ENCODE measurements at places on chromosomes 11 and 22.

- DNase-seq = no peak
Observed at GRCh38 chr11:64655941-64656601, 65.1 kb downstream of the SLC22A12 start.

- no peak for DNase-seq
Observed at GRCh38 chr22:20231514-20232236, 36.4 kb downstream of the RTN4R start.

- no peak for DNase-seq
Observed at GRCh38 chr11:44823868-44824267, 97.1 kb downstream of the TSPAN18 start.

DNA sequence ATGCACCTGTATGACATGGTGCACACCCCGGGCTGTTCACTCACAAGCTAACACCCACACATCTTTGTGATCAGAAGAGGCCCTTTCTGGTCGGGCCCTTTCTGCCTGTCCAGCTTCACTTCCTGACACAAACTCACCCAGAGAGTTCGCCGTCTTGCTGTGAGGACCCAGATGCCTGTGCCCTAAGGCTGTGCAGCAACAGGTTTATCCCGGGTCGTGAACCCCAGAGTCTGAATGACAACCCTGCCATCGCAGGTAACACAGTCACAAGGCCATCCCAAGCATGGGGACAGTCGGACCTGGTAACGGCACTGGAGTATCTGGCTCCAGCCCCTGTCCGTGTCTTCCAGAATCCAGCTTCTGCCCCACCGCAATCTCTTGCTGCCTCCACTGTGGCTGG, 235.1 kb downstream of the BUD13 start:
- DNase-seq = no peak

- no peak for DNase-seq
Observed at GRCh38 chr22:28710576-28711191, 30.9 kb downstream of the CHEK2 start.

- no peak for DNase-seq
Observed at GRCh38 chr22:37068859-37069258, 17.3 kb downstream of the KCTD17 start.

- no peak for DNase-seq
Observed at GRCh38 chr22:28369854-28370253, 309.8 kb downstream of the TTC28 start.

DNA sequence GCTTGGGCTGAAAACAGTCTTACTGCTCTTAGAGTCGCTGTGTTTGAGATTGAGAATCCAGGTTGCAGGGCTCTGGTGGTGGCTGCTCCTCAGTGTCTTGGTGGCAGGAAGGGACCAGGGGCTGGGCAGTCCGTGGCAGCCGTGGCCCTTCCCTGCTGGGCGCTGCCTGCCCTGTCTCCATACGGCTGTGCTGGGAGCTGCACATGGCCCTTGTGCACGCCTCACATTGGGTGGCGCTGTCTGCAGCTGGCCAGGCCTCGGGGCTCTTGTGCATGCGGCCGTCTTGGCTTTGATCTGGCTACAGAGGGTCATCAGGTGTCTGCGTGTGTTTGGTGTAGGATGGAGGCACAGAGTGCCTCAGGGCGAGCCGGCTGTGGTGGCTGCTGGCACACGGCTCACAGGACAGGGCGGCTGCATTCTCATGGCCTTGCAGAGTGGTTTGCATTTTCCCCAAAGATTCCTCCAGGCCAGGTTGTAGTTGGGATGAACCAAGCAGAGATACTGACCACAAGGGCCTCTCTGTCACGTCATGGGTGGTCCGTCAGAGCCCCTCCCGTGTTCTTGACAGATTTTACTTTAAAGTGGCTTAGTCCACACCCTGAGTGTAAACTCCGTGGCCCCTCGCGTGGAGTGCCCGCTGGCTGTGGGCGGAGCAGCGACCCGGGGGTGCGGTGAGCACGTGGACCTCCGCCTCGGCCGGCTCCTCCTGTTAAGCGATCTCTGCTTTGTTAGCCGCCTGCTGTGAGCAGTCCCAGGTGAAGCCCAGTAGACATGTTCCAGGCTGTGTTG, 34.7 kb downstream of the MUC6 start:
- DNase-seq = no peak

DNA sequence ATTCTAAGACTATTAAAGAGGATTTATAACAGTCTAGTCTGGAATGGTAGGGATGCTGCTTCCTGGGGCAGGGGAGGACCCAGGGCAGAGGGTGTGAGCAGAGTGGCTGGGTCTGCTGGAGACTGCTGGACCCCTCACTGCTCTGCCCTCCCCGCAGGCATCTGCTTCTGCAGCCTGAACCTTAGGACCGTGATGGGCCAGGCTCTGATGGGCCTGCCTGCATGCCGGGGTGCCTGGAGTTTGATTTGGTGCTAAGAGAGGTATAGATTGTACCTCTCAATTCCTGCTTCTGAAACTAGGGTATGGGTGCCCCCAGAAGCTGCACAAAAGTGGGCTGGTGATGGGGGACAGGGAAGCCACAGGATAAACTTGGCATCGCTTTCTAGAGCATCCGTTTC, 54.9 kb downstream of the CD82 start:
- no peak for DNase-seq

- no peak for DNase-seq
Observed at GRCh38 chr11:46472662-46472994, 81.1 kb upstream of the CHRM4 start.

- no peak for DNase-seq
Observed at GRCh38 chr11:17314232-17314547, 37.4 kb upstream of the NCR3LG1 start.

DNA sequence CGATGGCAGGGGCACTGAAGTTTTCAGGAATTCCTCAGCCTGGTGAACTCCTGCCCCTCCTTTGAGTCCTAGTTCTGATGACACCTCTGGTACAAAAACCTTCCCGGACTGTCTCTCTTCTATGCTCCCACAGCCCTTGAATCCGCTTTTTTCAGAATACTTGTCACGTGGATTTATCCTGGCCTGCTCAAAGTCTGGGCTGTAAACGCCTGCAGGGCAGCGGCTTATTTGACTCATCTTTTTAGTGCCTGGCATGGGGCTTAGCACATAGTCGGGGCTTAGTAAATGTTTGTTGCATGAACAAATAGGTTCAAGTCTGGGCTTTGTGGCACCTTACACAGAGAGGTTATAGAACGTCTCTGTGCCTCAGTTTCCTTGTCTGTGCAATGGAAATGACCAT, 13.4 kb upstream of the KCNJ11 start:
- no peak for DNase-seq

DNA sequence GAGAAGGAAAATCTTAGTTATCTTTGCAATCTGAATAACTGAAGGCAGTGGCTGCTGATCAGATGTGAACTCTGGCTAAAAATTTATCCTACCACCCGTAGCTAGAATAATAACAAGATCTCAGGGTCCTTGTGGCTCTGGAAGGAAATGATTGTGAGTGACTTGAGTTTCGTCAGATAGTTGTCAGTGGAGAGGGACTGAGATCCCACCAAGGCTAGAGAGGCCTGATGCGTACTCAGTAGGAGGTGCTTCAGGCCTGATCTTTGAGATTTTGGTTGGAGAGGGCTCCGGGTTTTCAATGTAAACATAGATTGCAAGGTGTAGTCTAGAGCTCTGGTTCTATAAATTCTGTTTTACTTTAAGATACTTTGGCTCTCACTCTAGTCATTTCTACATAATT, 1.4 kb downstream of the MADD start:
- no peak for DNase-seq

GRCh38 chr11:9972989-9973388, 309.1 kb downstream of the SWAP70 start:
- peak; percentile 2 for DNase-seq

DNA sequence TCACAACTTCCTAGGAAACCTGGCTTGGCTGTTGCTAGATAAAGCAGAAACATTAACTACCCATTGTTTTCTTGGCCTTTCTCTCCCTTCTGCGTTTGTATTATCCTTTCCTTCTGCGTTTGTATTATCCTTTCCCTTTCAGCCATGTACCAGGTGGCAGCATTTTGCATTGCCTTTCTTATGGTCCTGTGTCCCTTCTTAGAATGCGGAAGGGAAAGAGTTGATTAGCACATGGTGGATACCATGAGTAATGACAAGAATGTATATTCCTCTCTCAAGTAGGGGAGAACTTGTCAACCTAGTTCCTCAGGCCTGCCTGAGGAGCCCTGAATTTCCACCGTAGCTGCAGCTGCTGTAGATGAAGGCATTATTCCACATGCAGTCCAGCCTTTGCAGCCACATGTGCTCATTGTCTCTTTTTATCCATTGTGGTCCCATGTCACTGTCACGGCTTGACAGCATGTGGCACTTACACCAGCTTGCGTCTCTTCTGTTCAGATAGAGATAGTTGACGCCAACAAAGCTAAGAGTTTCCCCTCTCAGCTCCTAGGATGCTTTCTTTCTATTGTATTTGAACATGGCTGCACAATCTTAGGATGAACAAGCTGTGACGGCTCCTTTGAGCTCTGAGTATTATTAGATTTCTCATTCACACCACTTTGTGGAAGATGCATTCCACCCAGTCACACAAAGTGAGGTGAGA, 44.8 kb downstream of the SLN start:
- no peak for DNase-seq

DNA sequence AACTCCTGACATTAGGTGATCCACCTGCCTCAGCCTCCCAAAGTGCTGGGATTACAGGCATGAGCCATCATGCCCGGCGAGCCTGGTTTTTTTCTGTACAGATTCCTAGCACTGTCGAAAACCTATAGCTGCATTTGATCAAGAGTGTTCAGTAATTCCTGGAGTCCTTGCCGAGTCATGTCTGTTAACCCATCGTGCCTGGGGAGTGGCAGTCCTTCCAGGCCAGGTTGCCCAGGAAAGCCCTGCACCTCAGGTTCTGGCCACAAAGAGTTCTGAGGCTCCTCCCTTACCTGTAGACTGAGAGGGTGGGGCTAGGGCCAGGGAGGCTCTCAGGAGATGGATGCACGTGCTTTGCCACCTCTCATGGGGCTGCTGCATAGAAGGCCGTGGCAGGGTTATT, 17.0 kb downstream of the YDJC start:
- no peak for DNase-seq

- DNase-seq = no peak
Observed at GRCh38 chr11:75467881-75468280, 34.9 kb upstream of the KLHL35 start.

- no peak for DNase-seq
Observed at GRCh38 chr11:37110385-37110784, 512.3 kb upstream of the RAG2 start.

DNA sequence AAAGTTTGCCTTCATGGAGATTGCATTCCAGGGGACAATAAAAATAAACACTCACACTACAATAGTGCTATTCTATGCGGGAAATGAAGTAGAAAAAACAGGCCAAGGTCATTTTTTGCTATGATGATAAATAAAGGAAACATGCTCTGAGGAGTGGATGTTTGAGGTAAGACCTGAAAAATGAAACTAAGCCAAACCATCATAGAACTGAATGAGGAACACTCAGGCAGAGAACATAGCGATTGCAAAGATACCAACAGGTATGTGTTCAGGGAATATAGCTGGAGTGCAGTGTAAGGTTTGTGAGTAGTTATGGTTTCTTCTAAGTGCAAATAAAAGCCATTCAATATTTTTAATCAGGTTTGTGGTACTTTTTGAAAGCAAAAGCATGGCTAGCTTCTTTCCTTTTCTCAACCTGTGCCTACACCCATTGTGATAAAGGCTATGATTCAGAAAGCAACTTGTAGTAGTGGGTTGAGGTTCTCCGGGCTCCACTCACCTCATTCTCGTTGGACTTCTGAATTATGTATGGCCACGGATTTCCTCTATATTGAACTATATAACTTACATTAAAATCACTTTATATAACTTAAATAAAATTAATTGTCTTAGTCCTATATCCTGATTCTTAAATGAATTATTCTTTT, 278.2 kb upstream of the CHORDC1 start:
- no peak for DNase-seq

- DNase-seq = no peak
Observed at GRCh38 chr22:37765953-37766576, 41.7 kb upstream of the GCAT start.

DNA sequence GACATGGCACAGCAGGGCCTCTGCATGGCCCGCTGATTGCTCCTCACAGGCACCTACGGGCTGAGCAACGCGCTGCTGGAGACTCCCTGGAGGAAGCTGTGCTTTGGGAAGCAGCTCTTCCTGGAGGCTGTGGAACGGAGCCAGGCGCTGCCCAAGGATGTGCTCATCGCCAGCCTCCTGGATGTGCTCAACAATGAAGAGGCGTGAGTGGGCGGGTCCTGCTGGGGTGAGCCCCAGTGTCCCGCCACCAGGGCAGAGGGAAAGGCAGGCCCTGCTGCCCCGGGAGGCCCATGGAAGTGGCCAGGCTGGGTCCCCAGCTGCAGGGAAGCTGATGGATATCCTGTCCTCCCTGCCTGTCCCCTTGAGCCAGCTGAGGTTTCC, 18.6 kb upstream of the DGCR8 start:
- no peak for DNase-seq

- DNase-seq = no peak
Observed at GRCh38 chr11:80495116-80495515, 1054.3 kb upstream of the TENM4 start.

DNA sequence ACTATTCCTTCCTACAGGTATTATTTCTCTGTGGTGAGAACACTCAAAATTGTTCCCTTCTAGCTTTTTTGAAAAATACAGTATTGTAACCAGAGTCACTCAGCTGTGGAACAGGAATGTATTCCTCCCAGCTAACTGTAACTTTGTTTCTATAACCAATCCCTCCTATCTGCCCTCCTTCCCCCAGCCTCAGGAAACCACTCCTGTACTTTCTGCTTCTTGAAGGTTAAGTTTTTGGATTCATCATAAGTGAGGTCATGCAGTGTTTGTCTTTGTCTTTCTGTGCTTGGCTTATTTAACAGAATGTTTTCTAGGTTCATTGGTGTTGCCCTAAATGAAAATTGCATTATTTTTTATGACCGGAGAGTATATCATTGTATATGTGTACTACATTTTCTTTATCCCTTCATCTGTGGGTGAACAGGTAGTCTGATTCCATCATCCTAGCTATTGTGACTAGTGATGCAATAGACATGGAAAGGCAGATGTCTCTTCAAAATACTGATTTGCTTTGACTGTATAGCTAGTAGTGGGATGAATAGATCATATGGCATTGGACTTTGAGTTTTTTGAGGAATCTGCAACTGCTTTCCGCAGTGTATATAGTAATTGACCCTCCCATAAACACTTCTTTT, 112.9 kb upstream of the GRK3 start:
- DNase-seq = no peak

DNA sequence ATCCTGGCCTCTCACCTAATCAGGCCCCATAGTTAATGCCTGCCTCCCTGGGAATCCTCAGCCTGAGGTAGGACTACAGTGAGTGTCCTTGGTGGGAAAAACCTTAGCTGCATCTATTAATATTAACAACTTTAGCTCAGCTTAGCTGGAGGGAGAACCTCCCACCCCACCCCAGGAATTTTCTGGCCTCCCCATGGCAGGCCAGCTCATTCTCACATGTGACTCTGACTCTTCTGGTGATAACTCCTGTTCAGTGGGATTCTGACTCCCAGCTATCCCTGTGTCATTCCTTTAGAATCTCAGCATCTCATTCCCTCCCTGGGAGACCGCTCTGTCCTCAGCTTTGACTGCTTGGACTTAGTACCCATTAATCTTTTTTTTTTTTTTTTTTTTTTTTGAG, 14.5 kb downstream of the ART5 start:
- no peak for DNase-seq

GRCh38 chr22:30362651-30363281, 6.0 kb downstream of the CCDC157 start:
- DNase-seq = no peak

All from NCI-H1048 (cell line).